ENCODE measurements at places on chromosomes 16 and 17. TPM values are rescaled to one million over a fixed set of nuclear protein-coding genes. Genes with fewer than 3 reads are reported as not detected.
A peak's percentile ranks its signal among the peaks of the same experiment; 100 is the strongest.

Gene RAB11FIP4
- polyA plus RNA-seq = 28.7 TPM

Gene SEPTIN12
- not detected for polyA plus RNA-seq

Gene TBC1D3
- polyA plus RNA-seq = not detected

Gene ZG16
- 0.06 TPM for polyA plus RNA-seq

Gene ACSM5
- not detected for polyA plus RNA-seq

Gene DNAAF8
- not detected for polyA plus RNA-seq

Gene SSTR5
- not detected for polyA plus RNA-seq

GRCh38 chr17:76166168-76166567 lies 25.1 kb upstream of the FOXJ1 start:
- no peak for DNase-seq

DNA sequence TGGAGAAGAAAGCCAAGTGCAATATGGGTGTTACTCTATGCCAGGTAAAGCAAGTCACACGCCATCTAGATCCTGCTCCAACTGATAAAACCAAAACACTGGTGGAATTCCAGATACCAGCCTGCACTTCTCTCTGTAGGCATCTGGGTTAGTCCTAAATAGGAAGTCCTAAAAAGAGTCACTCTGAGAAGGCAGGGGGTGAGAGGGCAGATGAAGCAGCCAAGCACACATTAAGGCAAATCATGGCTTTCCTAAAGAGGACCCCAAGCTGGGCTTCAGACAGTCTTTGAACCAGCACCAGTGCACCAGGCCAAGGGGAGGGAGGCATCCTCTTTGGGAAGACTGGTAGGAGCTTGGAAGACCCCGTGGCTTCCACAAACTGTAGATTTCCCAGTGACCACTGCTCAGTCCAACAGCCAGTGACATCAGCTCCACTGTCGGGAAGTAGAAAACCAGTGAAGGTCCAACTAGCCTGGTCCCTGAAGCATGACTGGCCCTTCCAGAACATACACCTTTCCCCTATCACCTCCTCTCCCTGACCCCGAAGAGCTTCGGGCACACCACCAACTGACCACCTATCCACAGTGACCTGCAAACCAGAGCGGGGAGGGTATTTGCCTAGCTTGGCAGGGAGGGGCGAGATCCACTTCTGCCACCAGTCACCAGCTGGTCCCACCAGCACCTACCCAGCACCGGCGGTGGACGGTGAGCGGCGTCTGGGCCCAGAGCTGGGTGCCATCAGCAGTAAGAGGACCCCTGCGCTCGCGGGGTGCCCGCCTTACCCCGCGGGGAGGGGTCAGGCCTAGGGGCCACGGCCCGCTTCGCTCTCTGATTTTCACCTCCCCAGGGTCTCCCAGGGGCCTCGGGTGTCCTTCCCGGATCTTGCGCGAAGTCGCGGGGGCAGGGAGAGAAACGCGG lies 1.0 kb downstream of the LITAF start:
- DNase-seq = peak; percentile 51

- peak; percentile 22 for DNase-seq
Observed at GRCh38 chr16:4114257-4115208, 1.7 kb downstream of the ADCY9 start.

- peak; percentile 90 for DNase-seq
Observed at GRCh38 chr17:979539-980405, at the start of gene NXN. TSS of gene NXN (minus strand) at chr17:979776.

- DNase-seq = no peak
Observed at GRCh38 chr16:23500862-23501225, 9.4 kb downstream of the GGA2 start.

DNA sequence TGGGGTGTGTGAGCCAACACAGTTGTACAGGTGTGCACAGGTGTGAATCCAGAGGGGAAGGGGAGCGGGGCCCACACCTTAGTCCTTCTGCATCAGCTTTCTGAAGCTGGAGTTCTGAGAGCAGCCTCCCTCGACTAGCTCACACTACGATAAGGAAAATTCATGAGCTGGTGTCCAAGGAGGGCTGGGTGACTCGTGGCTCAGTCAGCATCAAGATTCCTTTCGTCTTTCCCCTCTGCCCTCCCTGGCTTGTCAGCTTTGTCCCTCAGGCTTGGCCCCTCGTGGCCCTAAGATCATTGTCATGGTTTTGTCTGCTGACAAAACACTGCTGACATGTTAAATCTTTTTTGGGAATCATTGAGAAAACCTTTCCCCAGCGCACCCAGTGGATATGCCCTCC lies 47.5 kb downstream of the OR1D5 start:
- no peak for DNase-seq

DNA sequence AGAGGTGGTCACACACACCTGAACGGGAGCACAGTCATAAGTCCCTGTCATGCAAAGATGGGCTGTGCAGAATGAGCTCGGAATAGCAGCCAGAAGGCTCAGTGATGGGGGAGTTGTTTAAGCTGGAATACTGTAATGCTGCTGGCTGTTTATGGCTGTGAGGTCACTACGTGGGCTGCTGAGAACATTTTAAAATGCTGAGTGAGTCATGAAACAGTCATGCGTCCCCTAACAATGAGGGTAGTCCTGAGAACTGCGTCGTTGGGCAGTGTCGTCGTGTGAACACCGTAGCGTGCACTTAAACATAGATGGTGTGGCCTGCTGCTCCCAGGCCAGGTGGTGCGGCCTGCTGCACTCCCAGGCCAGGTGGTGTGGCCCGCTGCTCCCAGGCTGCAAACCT lies 39.7 kb downstream of the TBCD start:
- no peak for DNase-seq

DNA sequence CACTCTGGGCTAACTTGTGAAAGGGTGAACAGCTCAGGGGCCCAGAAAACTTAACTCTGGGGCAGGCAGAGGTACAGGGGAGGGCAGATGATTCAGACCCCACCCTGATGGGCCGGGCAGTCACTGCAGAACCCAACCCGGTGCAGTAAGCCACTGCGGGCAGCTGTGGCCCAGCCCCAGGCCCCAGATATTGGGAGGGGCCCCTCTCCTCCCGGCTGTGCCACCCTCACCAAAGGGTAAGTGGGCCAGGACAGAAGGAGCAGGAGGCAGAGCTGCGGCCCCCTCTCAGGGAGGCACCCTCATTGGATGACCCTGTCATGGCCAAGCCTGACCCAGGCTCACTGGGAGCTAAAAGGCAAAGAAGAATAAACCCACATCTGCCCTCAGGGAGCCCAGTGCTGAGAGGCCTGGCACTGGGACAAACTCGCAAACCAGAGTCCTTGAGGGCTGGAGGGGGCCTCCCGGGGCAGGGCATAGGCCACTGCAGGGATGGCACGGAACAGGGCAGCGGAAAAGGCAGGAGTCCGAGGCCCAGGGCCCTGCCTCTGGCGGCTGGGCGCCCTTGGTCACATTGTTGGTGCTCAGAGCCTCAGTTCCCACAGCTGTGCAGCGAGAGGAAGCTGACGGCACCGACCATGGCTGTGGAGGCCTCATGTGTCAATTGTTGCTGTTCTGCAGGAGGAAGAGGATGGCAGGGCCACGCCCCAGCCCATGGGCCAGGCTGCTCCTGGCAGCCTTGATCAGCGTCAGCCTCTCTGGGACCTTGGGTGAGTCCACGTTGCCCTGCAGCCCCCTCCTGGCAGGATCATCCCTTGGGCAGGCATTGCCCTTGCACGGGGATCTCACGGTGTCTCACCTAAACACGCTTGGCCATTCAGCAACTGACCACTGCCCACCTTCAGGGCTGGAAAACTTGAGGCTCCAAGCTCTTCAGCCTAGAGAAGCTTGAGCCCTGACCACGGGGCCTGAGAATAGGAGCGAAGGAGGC lies 3.1 kb downstream of the ITGB4 start:
- no peak for DNase-seq

- DNase-seq = no peak
Observed at GRCh38 chr17:61140081-61140786, 259.4 kb upstream of the TBX2 start.

GRCh38 chr17:82480318-82480717 lies 21.8 kb downstream of the NARF start:
- no peak for DNase-seq

DNA sequence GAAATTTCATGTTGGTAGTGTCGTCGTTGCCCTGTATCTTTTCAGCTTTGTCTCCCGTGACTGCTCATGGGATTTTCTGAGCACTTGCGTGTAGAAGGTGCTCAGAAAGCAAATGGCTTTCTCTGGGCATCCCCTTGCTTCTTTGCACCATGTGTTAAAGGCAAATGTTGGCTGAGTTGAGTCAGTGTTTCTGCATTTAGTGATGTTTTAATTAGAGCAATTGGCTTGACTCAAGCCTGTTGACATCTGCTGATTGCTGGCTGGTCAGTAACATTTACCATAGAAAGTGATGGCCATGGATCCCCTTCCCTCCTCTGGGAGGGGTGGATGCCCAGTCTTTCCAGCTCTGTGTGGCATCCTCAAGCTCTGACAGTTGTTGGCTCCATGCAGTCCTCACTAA lies 187.2 kb upstream of the MPHOSPH6 start:
- DNase-seq = no peak

GRCh38 chr16:53209429-53209828 lies 154.6 kb downstream of the CHD9 start:
- DNase-seq = no peak

Measured in B cell (primary cell).